ENCODE measurements at places on chromosomes 12 and 14.

DNA sequence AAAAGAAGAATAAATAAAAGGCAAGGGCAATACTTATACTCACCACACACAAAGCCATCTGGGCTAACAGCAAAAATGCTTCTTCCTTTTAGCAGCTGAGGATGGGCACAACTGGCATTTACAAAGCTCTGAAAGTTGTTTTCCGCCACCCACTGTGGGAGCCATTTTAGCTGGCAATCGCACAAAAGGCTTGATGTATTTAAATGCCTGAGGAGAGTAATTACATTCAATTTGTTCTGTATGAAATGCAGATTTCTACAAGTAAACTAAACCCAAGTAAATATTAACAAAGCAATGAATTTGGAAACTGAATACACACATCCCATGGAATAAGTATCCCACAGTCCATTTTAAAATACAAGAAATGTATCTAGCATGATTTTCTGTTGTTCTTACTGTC lies 37.5 kb downstream of the LRIG3 start:
- DNase-seq = no peak

DNA sequence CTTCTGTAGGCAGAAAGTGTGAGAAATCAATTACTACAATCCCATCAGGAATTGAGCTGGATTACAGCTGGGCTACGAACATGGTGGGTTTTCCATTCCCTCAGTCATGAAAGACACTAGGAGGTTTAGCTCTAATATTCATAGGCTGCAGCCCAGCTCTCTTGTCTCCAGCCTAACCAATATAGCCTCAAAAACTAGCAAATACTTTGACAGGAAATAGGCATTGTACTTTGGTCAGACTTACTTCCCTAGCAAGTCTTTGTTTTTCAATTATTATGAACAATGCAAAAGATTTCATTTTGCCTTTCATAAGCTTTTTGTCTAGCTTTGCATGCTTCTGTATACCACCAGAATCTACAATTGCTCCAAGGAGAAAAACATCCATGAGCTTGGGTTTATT lies 296.2 kb downstream of the GPHN start:
- DNase-seq = no peak

DNA sequence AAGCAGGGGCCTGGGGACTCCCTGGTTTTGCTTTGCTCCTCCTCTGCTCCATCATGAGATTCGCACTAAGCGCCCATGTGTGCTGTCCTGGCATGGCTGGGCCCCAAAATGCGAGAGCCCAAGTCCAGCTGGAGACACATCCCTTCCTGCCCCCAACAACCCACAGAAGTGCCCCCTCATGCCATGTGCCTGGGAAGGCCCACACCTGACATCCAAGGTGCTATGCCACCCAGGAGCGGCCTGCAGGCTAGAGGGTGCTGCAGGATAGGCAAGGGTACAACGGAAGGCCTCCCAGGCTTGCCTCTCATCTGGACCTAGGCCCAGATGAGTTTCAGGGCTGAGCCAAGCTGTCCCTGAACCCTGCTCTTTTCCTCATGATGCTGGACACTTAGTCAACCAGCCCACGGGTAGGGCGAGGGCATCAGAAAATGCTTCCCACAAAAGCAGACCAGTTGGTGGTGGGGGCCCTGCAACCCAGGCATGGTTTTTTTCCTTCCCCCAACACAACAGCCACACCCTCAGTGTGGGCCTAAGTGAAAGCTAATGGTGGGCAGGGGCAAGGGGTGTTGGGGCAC lies 13.2 kb upstream of the KRT80 start:
- DNase-seq = no peak

DNA sequence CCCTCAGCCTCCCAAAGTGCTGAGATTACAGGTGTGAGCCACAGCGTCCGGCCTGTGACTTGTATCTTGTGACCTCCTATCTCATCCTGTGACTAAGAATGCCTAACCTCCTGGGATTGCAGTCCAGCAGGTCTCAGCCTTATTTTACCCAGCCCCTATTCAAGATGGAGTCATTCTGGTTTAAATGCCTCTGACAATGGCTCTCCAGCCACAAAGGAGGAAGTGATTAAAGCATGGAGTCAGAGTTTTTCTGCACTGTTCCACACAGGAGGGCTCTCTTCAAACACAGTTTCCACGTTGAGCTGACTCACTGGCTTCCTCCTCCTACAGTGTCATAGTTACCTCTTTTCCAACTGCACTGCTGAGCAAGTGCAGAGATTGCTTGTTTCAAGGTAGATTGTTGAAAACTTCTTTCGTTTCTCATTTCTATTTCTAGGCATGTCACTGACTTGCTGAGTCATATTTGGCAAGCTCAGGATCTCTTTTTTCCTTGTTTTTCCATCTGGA lies 383.8 kb downstream of the PCNX1 start:
- DNase-seq = peak; percentile 43

DNA sequence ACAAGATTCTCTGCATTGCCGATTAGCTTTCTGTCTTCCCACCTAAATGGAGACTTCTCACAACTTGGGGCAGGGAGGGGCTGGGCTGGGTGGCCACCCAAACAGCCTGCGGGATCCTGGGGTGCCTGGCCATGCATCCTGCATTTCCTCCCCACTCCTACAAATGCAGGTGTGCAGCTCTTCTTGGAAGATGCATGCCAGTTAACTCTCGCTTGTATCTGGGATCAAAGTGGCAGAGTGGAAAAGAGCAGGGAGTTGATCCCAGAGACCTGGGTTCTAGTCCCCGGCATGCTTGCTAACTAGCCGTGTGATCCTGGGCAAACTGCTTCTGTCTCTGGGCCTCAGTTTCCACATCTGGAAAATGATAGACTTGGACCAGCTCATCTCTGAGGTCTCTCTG lies 136.6 kb downstream of the TSPAN9 start:
- no peak for DNase-seq

DNA sequence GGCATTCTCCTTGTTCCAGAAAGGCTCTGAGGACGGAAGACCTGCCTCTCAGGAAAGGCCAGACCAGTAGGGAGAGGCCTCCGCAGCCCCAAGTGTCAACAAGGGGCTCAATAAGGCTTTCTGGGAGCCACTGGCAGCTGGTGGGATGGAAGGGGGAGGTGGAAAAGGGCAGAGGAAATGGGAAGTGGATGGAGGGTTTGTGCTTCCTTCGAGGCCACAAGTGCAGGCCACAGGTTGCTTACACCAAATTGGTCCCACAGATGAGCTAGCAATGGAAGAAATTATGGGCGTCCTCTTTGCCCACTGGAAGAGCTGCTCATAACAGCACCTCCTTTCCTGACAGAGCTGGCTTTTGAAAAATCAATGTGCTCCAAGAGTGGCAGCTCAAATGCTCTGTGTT lies 28.2 kb downstream of the P2RX4 start:
- DNase-seq = no peak

DNA sequence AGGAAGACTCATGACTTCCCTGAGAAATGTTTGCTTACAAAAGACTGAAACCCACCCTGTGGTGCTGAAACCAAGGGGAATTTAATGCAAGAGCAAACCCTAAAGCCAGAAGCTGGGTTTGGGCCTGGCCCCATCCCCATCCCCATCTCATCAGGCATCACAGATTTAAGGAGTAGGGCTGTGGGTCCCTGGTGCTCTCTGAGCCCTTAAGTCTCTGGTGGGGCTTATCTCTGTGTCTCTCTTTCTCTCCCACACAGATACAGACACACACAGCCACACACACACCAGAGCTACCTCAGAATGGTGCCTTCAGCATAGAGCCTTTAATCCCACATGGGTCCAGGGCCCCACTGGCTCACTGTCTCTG lies 237.1 kb downstream of the SLC41A2 start:
- no peak for DNase-seq

Data from activated naive CD8-positive, alpha-beta T cell treated with anti-CD3 and anti-CD28 coated beads, Interleukin-2, amount 50 U/mL, for 24 hours (primary cell).